A549 treated with GW870086 at 1 μM for 4 hours (cell line): ENCODE measurements at places on chromosomes 16 and 17. TPM values are rescaled to one million over a fixed set of nuclear protein-coding genes. Genes with fewer than 3 reads are reported as not detected.

PMP22 gene
- total RNA-seq = 183 to 230 TPM (median 209 TPM) in 5 replicates

PALB2 gene
- 9.4 to 12.4 TPM (median 10.5 TPM) in 5 replicates for total RNA-seq

TRAF7 gene
- 37.1 to 58.7 TPM (median 50.7 TPM) in 5 replicates for total RNA-seq

SLC16A13 gene
- 6.9 to 9.1 TPM (median 8.2 TPM) in 5 replicates for total RNA-seq

CD79B gene
- not detected in 5 replicates for total RNA-seq

LRRC37A2 gene
- total RNA-seq = 2.3 to 3.8 TPM (median 3.4 TPM) in 5 replicates

TAOK2 gene
- 24.7 to 33.4 TPM (median 31.0 TPM) in 5 replicates for total RNA-seq

RHBDL1 gene
- total RNA-seq = 0.56 to 1.4 TPM (median 1.3 TPM) in 5 replicates

CSH1 gene
- not detected in 5 replicates for total RNA-seq

CALB2 gene
- total RNA-seq = 4.7 to 7.7 TPM (median 5.8 TPM) in 5 replicates

COASY gene
- total RNA-seq = 102 to 133 TPM (median 124 TPM) in 5 replicates

NDUFAF8 gene
- 130 to 222 TPM (median 202 TPM) in 5 replicates for total RNA-seq

KRT39 gene
- not detected in 5 replicates for total RNA-seq

KRT17 gene
- total RNA-seq = 0.63 to 1.9 TPM (median 1.3 TPM) in 5 replicates

JPH3 gene
- total RNA-seq = 1.3 to 2.2 TPM (median 1.9 TPM) in 5 replicates

ASGR1 gene
- total RNA-seq = 0.78 to 1.4 TPM (median 0.87 TPM) in 5 replicates

KRTAP4-3 gene
- not detected in 5 replicates for total RNA-seq
